ENCODE measurements at places on chromosomes 13 and 19.

GRCh38 chr13:113036401-113036800 is 67.4 kb downstream of the MCF2L start:
- DNase-seq = no peak

GRCh38 chr13:57633950-57634838 is 2.6 kb downstream of the PCDH17 start:
- DNase-seq = no peak

GRCh38 chr19:16871871-16872270 is 16.9 kb upstream of the F2RL3 start:
- no peak for DNase-seq

- DNase-seq = no peak
These were observed 80.6 kb downstream of the ZNF557 start for GRCh38 chr19:7149956-7150705.

GRCh38 chr13:50073340-50073739 is 58.1 kb downstream of the KCNRG start:
- no peak for DNase-seq

DNA sequence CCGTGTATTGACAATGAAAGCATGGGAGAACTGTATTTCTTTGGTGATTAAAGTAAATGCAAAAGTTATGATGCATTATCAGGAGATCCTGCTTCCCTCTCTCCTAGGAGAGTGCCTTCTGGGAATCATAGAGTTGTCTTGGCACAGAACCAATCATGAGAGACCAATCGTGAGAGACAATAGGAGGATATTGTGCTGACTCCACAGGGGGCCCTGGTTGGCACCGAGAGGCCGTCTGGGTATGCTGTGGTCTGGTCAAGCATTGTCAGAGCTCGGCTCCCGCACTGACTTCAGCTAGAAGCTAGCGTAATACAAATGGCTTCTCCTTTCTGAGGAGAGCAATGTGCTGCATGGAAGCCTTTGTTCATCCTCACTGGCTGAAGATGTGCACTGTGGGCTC is 131.5 kb upstream of the GJB6 start:
- no peak for DNase-seq

GRCh38 chr13:105962080-105962479 is 573.4 kb downstream of the EFNB2 start:
- DNase-seq = no peak

DNA sequence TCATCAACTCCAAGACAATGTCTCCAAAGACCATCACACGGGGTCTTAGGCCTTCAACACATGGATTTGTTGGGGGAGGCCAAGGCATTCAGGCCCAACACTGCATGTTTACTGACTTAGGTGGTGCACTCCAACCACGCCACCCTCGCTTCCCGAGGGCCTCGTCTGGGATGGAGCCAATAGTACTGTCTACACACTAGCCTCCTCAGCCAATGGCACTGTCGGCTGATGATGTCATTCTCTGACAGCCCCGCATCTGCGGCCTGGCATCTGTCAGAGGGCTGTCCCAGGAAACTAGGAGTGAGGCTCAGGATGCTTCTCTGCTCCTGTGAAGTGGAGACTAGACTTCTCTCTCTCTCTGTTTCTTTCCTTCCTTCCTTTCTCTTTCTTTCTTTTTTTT is 96.6 kb downstream of the TEX26 start:
- no peak for DNase-seq

GRCh38 chr13:66087269-66087710 is 1142.8 kb downstream of the PCDH9 start:
- DNase-seq = no peak

GRCh38 chr13:49977992-49978391 is 18.9 kb upstream of the TRIM13 start:
- DNase-seq = no peak

DNA sequence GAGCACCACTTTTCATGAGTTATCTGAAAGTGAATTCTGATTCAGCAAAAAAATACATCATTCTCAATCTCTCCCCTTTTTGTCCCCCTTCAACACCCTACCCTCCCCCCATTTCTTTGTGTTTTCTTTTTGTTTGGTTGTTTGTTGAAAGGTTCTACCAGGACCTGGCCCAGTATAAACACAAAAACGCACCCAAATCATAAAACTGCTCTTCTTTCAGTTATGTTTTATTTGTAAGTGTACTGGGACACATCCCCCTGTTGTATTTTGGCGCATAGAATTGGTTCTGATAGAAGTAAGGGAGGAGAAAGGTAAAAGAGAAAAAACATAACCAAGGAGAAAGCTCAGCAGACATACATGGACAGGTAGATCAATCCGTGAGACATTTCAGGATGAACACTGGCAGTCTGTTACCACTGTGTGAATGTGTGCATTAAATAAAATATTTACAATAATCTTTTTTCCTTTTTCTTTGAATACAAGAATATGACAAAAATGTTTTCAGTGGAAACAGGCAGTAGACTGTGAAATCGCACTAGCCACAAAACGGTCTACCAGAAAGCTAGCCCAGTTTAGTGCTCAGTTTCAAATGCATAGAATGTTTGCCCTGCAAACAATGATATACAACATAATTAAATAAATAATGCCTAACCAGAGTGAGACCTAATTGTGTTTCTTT is 4.2 kb downstream of the POU4F1 start:
- DNase-seq = no peak

GRCh38 chr19:11721681-11722080 is 17.1 kb downstream of the ZNF823 start:
- DNase-seq = no peak

GRCh38 chr13:45604892-45605291 is 10.6 kb downstream of the ERICH6B start:
- DNase-seq = no peak

DNA sequence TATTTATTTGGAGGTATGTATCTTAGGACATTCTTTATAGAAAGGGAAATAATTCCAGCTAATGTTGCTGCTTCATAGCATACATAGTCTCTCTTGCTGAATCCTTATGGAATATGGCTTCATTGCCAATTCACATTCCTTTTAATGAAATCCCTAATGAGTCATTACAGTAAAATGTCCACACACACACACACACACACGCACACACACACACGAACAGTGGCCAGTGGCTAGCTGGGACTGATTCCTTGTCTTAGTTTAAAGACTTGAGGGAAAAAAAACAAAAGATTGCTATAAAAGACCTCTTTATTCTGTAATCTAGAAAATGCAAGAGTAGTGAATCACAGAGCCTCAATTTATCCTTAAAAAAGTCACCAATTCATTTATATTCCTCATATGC is 301.6 kb downstream of the SLITRK6 start:
- DNase-seq = no peak

GRCh38 chr13:58429917-58430316 is 798.4 kb downstream of the PCDH17 start:
- no peak for DNase-seq

DNA sequence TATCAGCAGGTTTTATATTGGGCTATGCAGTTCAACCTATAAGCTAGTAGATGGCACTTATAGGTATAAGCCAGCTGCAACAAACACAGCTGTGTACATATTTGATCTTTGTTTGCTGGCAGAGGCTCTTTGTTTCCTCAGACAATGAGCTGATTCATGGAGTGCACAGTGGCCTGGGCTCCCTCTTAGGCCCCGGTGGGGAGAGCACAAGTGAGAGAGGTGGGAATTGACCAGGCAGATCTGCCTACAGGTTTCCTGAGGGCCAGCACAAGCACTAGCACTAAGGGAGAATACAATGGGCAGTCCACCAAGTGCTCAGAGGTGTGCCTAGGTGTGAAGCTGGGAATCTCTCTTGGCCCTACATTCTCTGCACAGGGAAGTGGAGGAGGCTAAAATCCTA is 1390.7 kb downstream of the SLITRK5 start:
- no peak for DNase-seq

DNA sequence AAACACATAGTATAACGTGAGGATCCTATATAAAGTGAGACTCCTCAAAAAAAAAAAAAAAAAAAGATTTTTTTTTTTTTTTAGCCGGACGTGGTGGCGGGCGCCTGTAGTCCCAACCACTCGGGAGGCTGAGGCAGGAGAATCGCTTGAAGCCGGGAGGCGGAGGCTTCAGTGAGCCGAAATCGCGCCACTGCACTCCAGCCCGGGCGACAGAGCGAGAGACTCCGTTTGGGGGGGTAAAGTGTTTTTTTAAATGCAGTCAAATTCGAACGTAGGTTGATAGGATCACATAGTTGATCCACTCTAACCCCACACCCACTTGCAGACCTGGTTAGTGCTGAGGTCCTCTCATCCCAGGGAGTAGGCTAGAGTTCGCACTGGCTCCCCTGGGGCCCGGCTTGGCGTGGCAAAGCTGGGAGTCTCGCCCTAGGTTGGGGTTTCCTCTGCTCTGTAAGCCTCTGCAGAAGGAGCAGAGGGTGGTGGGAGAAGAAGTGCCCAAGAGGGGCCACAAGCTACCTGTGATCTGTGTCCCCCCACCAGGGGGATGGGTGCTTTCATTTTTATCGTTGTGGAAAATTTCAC is 6.5 kb downstream of the RNF225 start:
- DNase-seq = no peak

Data from H1 (cell line).